ENCODE measurements at places on chromosomes 12 and 14.

DNA sequence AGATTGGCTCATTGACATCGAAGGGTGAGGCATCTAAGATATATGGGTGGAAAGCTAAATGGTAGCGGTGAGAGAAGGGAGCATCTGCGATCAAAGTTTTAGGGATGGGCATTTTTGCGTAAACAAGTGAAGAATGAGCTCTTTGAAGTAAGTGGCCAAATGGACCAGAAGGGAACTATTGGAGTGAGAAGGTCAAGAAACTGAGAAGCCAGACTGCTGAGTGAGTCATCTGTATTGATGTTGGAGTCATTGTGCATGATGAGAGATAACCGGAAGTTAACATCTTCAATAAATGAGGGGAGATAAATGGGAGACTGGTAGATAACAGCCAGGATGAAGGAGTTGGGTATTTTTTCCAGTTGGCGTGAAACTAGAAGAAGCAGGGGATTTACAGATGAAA is 271.9 kb upstream of the PDE3A start:
- no peaks in the 10 kb centered on the region for H3K27me3 ChIP-seq
- no peaks in the 10 kb centered on the region for H3K36me3 ChIP-seq
- H3K27ac ChIP-seq: peak overlapping the region; percentile 74
- no peak overlapping the region for H3K4me3 ChIP-seq

GRCh38 chr12:46303039-46303666 is 34.3 kb upstream of the SLC38A1 start:
- H3K4me1 ChIP-seq: no peaks in the 10 kb centered on the region
- DNase-seq: no peak
- H3K4me3 ChIP-seq: no peak overlapping the region
- no peak overlapping the region for H3K27ac ChIP-seq
- no peaks in the 10 kb centered on the region for H3K36me3 ChIP-seq

DNA sequence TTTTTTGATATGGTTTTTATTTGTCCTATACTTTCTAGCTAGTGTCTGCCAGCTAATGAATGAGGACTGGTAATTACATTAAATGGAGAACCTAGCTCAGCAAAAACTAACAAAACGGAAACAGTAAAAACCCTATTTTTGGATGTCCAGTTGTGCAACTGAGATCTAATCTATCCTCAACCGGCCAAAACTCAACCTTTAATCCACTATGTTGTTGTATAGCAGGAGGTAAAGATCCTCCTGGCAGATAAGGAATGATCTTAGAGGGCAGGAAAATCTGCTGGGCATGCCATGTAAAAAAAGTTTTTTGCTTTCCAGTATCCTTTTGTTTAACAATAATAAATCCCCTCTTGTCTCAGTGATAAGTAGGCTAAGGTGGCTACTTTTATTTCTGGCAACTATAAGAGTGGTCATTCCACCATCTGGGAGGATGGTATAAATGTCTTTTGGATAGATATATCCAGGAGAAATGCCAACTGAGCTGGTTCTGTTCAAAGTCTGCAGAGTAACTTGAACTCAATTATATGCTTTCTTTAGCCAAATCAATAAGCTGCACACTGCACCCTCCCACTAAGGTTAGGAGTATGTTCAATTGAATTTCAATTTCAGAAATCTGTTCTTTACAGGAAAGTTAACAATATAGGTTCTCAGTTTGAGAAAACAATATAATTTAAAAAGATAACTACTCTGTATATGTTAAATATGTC is 40.1 kb downstream of the WASHC3 start:
- no peak overlapping the region for H3K27ac ChIP-seq
- H3K27me3 ChIP-seq: no peaks in the 10 kb centered on the region
- peaks cover 5% of the 10 kb centered on the region for H3K36me3 ChIP-seq
- H3K4me3 ChIP-seq: no peak overlapping the region

- no peak overlapping the region for H3K27ac ChIP-seq
- no peaks in the 10 kb centered on the region for H3K4me1 ChIP-seq
- H3K4me3 ChIP-seq: no peak overlapping the region
- no peaks in the 10 kb centered on the region for H3K36me3 ChIP-seq
- no peak for DNase-seq
Measured at GRCh38 chr14:98170575-98170974, 1101.4 kb downstream of the BCL11B start.

DNA sequence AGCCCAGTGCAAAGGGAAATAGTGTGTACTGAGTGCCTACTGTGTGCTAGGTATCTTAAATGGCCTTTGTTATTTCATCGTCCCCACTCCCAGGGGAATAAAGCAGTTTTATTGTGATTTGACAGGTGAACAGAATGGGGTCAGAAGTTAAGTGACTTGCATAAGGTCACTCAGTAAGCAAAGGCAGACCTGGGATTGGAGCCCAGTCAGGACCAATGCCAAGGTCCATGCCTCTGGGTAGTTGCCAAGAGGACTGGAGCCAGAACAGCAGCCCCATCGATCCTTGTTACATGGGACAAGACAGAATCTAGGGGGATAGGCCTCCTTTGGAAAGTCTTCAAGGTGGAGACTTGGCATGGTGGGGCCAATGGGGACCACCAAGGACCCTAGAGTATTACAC is 227.4 kb upstream of the PWP1 start:
- H3K4me1 ChIP-seq: no peaks in the 10 kb centered on the region
- no peak for DNase-seq
- no peaks in the 10 kb centered on the region for H3K36me3 ChIP-seq

- H3K36me3 ChIP-seq: no peaks in the 10 kb centered on the region
- H3K27me3 ChIP-seq: no peaks in the 10 kb centered on the region
- H3K27ac ChIP-seq: no peak overlapping the region
- no peak for DNase-seq
- H3K4me3 ChIP-seq: no peak overlapping the region
Measured at GRCh38 chr12:29073631-29074239, 75.3 kb upstream of the FAR2 start.

- H3K4me1 ChIP-seq: no peaks in the 10 kb centered on the region
- H3K27ac ChIP-seq: no peak overlapping the region
- H3K27me3 ChIP-seq: no peaks in the 10 kb centered on the region
- no peak for DNase-seq
- H3K36me3 ChIP-seq: no peaks in the 10 kb centered on the region
Measured at GRCh38 chr12:32296567-32296966, 102.8 kb upstream of the FGD4 start.

GRCh38 chr12:26599096-26599695 is 233.8 kb downstream of the ITPR2 start:
- peaks cover 12% of the 10 kb centered on the region for H3K36me3 ChIP-seq
- H3K27me3 ChIP-seq: no peaks in the 10 kb centered on the region
- H3K4me1 ChIP-seq: no peaks in the 10 kb centered on the region
- H3K4me3 ChIP-seq: no peak overlapping the region

All from thoracic aorta (tissue), 2 donors.